ENCODE measurements at places on chromosomes 1 and 21.

- no peak for DNase-seq
Measured at GRCh38 chr1:182206626-182207239, 145.2 kb upstream of the ZNF648 start.

DNA sequence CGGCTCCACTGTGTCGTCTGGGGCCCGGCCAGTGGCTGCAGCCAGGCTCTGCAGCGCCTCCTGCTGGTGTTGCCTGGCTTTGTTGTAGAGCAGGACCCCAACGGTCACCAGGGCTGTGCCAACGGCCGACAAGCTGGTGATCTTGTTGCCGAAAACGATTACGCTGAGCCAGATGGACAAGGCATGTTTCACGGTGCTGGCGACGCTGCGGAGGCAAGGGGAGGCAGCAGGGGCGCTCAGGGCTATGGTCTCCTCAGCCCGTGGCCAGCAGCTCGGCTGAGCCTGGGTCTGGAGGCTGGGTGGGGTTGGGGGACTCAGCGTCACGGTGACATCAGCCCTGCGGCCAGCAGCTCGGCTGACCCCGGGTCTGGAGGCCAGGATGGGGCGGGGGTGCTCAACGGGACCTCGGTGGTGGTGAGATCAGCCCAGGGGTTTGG, 7.0 kb upstream of the CDK11B start:
- DNase-seq, result no peak

- DNase-seq, result no peak
Measured at GRCh38 chr1:115761601-115762302, 6.8 kb downstream of the CASQ2 start.

- DNase-seq, result no peak
Measured at GRCh38 chr1:239840790-239841189, 250.9 kb upstream of the FMN2 start.

DNA sequence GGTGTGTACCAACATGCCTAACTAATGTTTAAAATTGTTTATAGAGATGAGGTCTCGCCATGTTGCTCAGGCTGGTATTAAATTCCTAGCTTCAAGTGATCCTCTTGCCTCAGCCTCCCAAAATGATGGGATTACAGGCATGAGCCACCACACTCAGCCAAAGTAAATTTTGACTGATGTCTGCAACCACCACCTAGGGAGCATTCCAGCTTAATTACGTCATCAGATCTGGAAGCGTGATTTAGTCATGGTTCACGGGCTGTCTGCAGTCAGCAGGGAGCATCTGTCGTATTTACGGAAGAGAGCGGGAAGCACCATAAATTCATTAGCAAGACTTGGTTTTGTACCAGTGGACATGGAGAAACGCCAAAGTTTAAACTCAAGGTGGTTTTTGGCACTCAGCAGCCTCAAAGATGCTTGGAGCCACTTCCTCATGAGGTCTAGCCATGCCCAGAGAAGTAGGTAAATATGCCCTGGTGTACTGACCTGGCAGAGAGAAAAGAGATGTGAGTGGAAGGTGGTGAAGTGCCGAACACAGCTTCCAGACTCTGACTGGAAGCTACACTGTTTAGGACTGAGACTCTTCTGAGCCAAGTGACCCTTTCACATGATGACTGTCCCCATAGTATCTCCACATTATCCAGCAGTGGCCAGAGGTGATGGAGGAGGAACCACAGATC, 60.8 kb upstream of the SLC35F3 start:
- DNase-seq, result peak; percentile 51

DNA sequence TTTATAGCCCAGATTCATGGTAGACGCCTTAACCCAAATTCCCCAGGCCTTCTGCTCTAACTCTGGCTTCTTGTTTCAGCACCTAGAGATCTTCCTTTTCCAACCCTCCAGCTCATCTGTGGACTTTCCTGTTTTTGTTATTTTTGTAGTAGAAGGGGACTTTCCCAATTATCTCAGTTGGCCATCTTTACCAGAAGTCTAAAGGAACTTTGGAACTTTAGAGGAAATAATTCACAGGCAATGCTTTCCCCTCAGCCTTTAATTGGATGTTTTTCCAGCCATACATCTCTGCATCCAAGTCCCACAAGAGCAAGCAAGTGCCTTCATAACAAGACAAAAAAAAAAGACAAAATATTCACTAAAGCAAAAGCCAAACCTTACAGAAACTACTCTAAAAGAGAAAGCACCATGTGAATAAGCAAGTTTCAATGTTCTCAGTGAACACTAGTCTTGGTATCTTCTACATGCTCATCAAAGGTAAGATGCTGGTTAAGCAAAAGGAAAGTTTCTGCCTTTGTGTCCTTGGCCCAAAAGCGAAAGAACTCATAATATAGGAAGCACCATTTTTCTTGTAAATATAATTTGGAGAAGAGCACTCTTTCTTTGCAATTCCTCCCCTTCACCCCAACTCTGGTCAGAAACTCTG, 377.3 kb downstream of the SETD4 start:
- no peak for DNase-seq

DNA sequence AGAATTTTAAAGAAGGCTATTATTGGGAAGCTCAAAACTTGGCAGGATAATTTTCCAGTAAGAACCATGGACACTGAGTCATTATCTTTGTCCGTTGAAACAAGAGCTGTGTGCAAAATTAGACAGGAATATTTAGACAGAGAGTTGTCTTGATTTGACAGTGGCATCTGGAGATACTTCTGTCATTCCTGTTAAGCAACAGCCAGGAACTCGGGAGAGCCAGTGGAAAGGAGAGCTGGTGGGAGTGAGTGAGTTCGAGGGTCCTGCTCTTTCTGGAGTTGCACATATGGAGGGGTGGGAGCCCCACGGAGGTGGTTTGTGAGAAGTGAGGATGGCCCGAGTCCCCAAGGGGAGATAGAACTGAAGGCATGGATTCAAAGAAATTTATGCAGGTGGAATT, 3.1 kb downstream of the COQ8A start:
- no peak for DNase-seq

DNA sequence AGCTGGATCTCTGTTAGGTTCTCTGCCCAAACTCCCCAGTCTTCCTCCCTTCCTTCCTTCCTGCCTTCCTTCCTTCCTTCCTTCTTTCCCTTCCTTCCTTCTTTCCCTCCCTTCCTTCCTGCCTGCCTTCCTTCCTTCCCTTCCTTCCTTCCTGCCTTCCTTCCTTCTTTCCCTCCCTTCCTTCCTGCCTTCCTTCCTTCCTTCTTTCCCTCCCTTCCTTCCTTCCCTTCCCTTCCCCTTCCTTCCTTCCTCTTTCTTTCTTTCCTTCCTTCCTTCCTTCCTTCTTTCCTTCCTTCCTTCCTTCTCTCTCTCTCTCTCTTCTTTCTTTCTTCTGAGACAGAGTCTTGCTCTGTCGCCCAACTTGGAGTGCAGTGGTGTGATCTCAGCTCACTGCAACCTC, 8.7 kb upstream of the LSM10 start:
- no peak for DNase-seq

- DNase-seq, result no peak
Measured at GRCh38 chr1:53391982-53392381, 64.1 kb upstream of the LRP8 start.

DNA sequence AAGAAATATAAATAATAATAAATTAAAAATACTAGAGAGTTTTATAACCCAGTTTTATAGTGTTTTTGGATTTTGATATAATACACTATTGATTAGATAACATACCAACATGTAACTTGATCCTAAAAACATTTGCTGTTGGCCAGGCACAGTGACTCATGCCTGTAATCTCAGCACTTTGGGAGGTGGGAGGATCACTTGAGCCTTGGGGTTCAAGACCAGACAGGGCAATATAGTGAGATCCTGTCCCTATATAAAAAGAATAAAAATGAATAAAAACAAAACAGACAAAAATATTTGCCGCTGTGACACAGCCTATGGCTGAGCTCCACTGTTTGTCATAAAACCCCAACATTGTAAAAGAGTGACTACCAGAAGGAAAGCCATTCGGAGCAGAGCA, 26.1 kb downstream of the VPS13D start:
- no peak for DNase-seq

All from astrocyte of the hippocampus (primary cell).